ENCODE measurements at places on chromosomes 16 and 17. TPM values are rescaled to one million over a fixed set of nuclear protein-coding genes. Genes with fewer than 3 reads are reported as not detected.

Gene C17orf75
- total RNA-seq: 15.9 TPM

- no peak for DNase-seq
These were observed at the start of gene MFAP4 for GRCh38 chr17:19386974-19387920. MFAP4 (minus strand) TSS chr17:19387190; CDS start chr17:19387155, 35 bp downstream.

GRCh38 chr17:4648741-4649140, 7.3 kb upstream of the ALOX15 start:
- no peak for DNase-seq

GRCh38 chr17:53627511-53627910, 195.2 kb upstream of the KIF2B start:
- no peak for DNase-seq

- DNase-seq: no peak
These were observed 143.7 kb downstream of the ZNF18 start for GRCh38 chr17:11853321-11854151.

- no peak for DNase-seq
These were observed 811 bp upstream of the MAP2K3 start for GRCh38 chr17:21283482-21284318.

GRCh38 chr16:26391833-26392232, 674.9 kb upstream of the C16orf82 start:
- no peak for DNase-seq

- DNase-seq: no peak
These were observed 424.0 kb downstream of the SHISA9 start for GRCh38 chr16:13325396-13325795.

DNA sequence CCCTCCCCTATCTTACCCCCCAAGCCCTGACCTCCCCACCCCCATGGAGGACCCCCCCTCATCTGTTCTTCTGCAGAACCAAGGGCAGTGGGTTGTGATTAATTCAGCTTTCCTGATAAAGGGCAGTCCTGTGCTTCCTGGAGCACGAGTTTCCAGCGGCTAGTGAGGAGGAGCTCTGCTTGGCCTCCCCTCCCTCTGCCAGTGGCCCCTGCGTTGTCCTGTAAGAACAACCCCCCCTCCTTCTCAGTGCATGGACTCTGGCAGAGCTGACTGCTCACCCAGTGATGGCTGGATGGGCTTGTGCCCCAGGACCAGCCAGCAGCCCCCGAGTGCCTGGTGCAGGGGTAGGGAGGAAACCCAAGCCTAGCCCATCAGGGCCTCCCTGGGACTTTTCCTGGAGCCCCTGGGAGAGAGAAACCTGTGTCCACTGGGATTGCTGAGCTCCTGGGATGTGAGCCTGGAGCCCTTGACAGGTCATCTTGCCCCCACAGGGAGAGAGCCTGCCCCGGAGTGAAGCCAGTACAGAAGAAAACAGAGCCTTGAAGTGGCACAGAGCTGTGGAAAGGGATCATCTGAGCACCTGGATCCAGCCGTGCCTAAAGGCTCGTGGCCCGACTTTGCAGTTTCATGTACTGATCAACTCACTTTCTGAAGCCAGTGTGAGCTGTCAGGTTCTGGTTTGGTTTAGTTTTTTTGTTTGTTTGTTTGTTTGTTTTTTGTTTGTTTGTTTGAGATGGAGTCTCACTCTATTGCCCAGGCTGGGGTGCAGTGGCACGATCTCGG, 26.5 kb downstream of the MMP15 start:
- no peak for DNase-seq

DNA sequence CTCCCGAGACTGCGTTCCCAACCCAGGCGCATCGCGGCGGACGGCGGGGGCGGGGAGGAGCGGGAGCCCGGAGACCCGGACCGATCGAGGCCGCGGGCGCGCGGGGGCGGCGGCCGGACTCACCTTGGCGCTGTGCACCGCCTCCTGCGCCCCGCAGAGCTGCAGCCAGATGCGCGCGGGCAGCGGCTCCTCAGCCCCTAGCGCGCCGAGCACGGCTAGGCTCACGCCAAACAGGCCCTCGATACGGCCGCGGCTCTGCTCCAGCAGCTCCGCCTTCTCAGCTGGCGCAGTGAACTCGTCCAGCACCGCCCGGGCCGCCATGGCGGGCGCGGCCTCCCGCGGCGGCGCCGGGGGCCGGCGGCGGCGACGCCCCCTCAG, 339 bp downstream of the N4BP1 start:
- DNase-seq: no peak

DNA sequence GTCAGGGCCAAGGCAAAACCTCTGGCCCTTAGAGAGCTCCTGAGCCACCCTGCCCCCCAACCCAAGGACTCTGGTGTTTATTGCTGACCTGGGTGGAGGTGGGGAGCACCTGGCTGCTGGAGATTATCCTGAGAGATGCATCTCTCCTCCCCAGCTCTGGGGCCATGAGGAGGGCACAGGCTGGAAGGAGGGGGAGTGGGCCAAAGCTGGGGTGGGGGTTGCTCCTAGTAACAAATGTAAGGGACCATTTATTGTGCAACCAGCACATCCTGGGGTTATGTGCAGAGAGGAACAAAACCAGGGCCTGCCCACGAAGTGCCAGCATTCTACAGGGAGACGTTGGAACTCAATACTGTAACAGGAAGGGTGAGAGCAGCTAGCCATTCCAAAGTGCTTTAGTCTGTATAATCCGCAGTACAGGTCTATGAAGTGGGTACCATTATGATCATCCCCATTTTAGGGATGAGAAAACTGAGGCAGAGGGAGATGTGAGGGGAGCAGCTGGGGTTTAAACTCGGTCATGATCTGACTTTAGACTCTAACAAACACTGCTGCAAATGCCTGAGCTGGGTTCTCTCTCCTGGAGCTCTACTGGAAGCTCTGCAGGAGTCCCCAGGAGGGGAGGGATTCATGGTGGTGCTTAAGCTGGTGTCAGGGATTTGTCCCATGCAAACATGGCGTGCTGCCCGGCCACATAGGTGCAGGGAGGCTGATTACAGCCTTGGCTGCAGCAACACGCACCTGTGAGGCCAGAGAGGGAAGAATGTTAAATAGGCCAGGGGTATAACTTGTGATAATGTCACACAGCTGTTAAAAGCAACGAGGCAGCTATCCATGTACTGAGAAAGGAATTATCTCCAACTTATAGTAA, 1.4 kb upstream of the RHBDF2 start:
- no peak for DNase-seq

All from CD4-positive, alpha-beta T cell (primary cell).